ENCODE measurements at places on chromosomes 7 and 10. TPM values are rescaled to one million over a fixed set of nuclear protein-coding genes. Genes with fewer than 3 reads are reported as not detected.

The HSPA12A gene
- 7.4 TPM for total RNA-seq

GRCh38 chr7:45105588-45106188 lies 5.8 kb downstream of the TBRG4 start:
- DNase-seq = no peak

DNA sequence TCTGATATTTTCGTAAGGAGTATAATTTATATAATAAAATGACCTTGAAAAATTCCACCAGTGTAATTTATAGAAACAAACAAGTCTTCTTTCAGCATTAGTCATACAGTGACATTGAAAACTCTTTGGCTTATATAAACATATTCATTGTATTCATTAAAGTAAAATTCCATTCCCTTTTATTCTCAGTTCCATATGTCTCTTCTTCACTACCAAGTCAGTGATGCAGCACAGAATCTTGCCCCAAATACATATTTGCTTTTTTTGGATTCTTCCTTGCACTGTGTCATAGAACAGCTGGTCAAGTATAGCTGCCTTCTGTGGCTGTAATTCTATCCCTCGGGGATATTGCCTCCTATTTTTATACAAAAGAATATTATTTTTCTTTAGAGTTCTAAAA lies 884.5 kb upstream of the POT1 start:
- no peak for DNase-seq

DNA sequence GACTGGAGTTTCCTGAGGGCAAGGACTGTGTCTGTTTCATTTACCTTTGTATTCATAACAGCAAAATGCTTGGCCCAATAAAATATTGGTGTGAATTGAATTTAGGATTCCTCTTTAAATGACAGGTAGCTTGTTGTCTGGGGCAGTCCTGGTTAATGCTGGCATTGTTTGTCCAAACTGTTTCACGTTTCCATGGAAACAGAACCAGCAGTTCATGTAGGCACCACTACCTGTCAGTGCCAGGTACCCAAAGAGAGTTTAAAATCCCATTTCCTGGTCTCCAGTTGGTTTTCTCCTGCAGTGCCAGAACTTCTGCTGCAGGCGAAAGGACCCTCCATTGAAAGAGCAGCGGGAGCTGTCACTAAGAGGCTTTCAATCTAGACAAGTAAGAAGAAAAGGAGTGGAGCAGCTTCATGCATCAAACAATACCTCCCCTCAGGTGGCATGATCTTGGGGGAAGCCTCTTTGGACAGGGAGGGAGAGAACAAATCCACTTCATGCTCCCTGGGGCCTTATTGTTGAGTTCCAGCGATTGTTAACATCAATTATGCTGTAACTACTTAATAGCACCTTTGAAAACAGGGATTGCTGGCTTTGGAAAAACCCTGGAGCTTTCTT lies 109.6 kb downstream of the KIF20B start:
- no peak for DNase-seq

GRCh38 chr7:50367100-50367499 lies 62.6 kb downstream of the IKZF1 start:
- no peak for DNase-seq

GRCh38 chr7:151461942-151462230 lies 21.9 kb upstream of the CRYGN start:
- DNase-seq = no peak

GRCh38 chr7:138784692-138785091 lies 13.1 kb upstream of the TMEM213 start:
- no peak for DNase-seq

- DNase-seq = no peak
These were observed 4.0 kb upstream of the ZCCHC24 start for GRCh38 chr10:79449181-79450146.

Measured in neural crest cell (in vitro differentiated cells).